Right ventricle myocardium inferior (tissue), 1 donor: ENCODE measurements at places on chromosomes 6 and 20.

- DNase-seq, result no peak
These were observed 414.8 kb upstream of the CDH4 start for GRCh38 chr20:60837173-60837770.

- peak; percentile 87 for DNase-seq
These were observed at the start of gene PTK6 for GRCh38 chr20:63536997-63537524. TSS of gene PTK6 (minus strand) at chr20:63537376. CDS start at chr20:63537314, 62 bp downstream.

DNA sequence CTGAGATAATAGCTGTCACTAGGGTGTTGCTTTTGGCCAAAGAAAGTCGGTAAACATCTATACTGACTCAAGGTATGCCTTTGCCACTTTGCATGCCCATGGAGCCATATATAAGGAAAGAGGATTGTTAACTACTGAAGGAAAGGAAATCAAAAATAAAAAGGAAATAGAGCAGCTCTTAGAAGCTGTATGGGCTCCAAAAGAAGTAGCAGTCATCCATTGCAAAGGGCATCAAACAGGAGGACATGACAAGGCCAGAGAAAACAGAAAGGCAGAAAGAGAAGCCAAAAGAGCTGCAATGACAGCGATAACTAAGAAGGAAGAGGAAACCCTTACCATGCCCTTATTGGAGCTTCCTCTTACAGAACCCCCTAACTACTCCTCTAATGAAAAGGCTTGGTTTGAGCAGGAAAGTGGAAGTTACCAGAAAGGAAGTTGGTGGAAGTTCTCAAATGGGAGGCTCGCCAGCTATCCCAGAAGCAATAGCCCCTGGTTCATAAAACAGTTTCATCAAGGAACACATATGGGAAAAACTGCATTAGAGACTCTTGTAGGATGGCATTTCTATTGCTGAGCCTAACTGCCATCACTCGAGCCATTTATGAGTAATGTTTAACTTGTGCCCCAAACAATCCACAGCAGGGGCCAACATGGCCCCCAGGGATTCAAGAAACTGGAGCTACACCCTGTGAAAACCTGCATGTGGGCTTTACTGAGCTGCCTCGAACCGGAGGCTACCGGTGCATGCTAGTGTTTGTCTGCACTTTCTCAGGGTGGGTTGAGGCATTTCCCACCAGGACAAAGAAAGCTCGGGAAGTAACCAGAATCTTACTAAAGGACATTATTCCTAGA, 7.0 kb downstream of the IL22RA2 start:
- no peak for DNase-seq

GRCh38 chr20:40495956-40496355, 193.1 kb downstream of the MAFB start:
- DNase-seq, result no peak

GRCh38 chr20:60732322-60732721, 519.7 kb upstream of the CDH4 start:
- DNase-seq, result no peak

DNA sequence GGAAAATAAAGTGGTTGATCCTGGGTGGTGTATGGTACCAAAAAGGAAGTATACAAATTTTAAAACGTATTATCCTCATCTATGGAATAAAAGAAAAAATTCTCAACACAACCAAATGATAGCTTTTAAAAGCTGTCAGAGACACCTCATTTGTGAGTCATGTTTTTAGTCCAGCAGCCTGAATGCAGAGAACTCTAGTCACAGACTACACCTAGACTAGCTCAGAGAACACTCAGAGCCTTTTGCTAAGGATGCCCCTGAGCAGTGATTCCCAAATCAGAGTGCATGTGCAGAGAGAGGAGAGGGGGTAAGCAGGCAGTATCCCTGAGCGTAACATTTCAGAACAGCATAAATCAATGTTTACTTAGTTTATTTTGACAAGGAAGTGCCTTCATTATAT, 809.3 kb downstream of the HACE1 start:
- DNase-seq, result no peak

GRCh38 chr6:129646642-129647041, 63.3 kb downstream of the ARHGAP18 start:
- no peak for DNase-seq

DNA sequence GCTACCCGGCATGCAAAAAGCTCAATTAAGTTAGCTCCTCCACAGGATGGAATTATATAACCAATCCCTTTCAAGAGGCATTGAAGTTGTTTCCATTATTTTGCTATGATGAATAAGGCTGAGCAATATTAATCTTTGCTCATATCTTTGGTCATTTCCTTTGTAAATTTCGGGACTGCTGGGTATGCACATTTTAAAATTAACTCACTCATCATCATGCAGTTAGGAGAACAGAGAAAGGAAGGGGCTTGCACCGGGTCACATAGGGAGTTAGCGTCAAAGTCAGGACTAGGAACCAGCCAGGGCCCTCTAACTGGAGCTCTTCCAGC, 430 bp upstream of the FAM110A start:
- DNase-seq, result no peak

- no peak for DNase-seq
These were observed 609.0 kb downstream of the QKI start for GRCh38 chr6:164023535-164023934.

DNA sequence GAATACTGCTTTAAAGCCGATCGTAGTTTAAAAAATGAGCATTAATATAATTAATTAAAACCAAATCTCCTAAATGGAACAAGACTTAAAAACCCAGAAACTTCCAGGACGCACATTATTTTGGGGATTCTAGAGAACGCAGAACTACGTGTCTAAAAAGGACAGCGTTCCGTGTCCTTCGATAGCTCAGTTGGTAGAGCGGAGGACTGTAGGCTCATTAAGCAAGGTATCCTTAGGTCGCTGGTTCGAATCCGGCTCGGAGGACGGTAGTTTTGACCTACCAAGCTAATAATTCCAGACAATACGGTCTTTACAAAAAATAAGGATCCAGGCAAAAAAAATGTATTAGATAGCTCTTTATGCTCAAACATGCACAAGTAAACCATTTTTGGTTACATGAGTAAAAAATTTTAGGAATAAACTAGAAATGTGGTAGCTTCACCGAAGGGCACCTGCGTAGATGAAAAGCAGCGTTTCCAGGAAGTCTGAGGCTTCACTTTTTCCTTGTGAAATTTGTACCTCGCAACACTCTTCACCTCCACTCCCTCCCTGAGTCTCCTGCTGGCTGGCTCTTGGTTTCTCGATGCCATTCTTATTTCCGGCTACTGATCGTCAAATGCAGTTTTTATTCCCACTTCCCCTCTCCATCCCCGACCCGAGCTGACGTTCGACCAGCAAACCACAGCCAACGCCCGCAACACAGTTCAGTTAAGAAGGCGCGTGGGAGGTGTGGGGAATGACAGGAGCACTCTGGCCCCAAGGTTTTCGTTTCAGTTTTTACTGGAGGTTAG, 19.6 kb upstream of the ABT1 start:
- DNase-seq, result peak; percentile 76

DNA sequence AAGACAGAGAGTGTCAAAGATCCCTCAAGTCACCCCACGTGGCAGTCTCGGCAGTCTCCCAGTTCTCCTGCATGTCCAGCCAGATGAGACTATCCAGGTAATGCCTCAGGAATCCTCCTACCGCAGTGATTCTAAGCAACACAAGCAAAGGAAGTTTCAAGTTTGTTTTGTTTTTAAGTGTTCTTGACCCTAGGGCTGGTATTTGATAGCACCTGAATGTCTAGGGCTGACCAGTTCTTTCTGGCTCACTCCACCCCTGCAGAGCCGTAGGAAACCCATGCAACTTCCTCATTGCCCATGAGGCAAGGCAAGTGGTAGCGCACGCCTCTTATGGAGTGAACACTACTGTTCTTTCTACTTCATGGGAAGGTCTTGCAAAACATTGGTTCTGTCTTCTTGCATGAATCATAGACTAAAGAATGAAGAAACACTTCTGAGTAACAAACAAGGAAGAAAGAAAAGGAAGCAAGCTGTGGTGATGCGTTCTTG, 24.8 kb upstream of the FOXQ1 start:
- DNase-seq, result no peak

DNA sequence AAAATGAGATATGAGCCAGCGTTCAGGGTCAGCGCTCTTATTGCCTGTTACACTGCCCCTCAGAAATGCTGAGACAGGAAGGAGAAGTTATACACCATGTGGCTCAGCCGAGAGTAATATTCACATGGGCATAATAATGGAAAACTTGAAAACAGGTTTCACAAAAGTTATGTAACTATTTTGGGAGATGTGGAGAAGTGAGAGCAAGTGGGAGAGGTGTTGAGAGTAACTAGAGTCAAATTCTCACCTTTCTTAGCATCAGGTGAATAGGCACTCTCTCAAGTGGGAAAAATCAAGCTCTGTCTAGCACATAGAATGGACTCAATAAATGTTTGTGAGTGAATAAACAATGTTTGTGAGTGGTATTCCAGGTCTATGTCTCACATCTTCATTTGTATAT, 94.5 kb downstream of the TBX18 start:
- no peak for DNase-seq

GRCh38 chr6:57242505-57242904, 20.4 kb upstream of the RAB23 start:
- DNase-seq, result no peak

DNA sequence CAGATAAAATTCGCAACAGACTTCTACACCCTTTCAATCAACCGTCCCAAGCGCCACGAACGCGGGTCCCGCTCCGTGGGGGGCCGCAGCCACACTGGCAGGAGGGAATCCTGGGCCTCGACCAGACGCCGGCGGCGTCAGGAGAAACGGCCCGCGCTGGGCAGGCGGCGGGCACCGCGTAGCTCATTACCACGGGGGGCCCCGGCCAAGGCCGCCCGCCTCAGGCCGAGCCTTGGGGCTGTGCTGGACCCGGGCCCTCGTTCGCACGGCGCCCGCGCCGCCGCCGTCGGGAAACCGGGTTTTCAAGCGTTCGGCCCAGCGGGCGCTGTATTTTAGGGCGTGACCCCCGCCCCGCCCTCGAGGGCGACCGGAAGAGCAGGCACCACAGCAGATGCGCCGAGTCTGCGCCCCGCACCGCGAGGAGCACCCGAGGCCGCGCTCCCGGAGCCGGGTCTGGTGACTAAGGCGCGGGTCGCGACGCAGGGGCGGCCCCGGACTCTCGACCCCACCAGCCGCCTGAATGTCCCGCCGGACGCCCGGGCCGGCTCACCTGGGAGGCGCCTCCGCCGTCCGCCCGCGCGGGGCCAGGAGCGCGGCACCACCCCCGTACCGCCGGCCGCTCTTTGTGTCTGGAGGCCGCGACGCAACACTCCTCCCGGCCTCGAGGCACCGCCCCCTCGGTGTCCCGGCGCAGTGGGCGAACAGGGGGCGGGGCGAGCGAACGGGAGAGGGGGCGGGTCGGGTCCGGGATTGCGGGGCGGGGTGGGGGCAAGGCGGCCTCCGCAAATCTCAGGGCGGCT, at the start of gene NINL:
Gene NINL, minus strand, starts transcription at position 627 of the 800 bp plus-strand sequence. CDS start 58,944 bp downstream, outside the sequence.
- DNase-seq, result peak; percentile 78

DNA sequence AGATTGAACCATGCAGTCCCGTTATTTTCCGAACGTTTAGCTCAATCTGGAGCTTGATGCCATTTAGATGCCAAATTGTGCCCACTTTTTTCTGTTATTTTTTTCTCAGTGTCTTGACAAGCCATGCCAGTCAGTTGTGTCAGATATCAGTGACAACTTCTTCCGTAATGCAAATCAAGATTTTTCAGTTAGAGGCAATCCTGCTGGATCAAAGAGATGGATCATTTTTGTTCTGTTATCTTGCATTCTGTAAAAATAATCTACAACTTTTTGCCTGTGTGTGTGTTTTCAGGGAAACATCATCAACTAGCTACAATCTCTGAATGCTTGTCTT, 31.1 kb upstream of the GLP1R start:
- DNase-seq, result no peak

DNA sequence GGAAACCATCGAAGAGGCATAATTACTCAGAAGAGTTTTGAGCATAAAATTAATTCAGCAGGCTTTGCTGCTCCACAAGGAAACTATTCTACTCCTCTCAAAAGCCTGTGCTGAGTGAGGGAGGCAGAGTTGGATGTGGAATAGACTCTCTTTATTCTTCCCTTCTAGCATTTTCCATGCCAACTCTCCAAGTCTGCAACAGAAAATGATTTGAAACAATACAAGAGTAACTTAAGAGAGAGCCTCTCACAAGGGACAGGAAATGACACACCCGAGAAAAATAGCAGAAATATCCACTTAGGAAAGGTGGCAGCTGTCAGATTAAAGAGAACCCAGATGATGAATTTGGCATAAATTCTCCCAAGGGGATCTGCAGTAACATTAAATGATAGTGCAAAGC, 26.3 kb upstream of the LAMP5 start:
- no peak for DNase-seq

- no peak for DNase-seq
These were observed 1.1 kb upstream of the PHF10 start for GRCh38 chr6:169725125-169726048.

- no peak for DNase-seq
These were observed 81.1 kb downstream of the NCR2 start for GRCh38 chr6:41416501-41416837.

DNA sequence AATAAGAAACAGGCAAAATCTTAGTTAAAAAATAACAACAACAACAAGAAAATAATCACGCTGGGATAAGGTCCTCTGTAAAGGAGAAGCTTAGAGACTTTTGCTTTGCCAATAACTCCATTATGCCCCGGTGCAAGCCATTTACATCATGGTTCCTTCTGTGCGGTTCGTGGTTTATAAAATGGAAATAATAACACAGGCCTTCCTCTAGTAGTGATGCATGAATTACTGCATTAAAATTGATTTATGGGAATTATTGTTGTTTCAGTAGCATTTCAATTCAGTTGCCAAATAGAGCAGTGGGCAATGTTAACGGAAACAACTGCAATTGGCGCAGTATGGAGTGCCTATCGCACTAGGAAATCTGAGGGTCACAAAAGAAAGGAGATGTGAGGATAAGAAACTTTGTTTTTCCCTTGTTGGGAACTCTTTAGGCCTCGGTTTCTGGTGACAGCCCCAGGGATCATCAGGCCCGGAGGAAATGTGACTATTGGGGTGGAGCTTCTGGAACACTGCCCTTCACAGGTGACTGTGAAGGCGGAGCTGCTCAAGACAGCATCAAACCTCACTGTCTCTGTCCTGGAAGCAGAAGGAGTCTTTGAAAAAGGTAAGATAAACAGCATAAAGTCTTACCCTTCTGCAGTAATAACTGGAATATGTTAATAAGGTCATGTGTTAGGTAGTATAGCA, 1.1 kb downstream of the CD109 start:
- no peak for DNase-seq

GRCh38 chr6:118706702-118707101, 55.3 kb upstream of the CEP85L start:
- DNase-seq, result no peak

DNA sequence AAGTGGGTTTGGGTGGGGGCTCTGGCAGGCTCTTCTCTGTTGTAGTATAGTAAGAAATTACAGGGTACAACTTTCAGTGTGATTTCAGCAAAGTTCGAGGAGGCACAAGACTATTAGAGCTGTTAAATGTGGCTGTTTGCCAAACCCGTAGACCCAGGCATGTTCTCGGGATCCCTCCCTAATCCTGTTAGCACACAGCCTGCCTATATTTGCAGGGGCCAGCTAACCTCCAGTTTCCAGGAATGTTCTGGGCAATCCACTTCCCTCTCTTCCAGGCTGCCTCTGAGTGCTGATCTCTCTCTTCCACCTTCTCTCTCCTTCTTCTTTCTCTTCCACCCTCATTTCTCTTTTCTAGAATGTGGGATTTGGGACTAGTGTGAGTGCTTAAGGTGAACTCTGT, 34.8 kb upstream of the ZFP64 start:
- no peak for DNase-seq
